NCI-H146 (cell line): ENCODE measurements at places on chromosomes 12 and 14.

DNA sequence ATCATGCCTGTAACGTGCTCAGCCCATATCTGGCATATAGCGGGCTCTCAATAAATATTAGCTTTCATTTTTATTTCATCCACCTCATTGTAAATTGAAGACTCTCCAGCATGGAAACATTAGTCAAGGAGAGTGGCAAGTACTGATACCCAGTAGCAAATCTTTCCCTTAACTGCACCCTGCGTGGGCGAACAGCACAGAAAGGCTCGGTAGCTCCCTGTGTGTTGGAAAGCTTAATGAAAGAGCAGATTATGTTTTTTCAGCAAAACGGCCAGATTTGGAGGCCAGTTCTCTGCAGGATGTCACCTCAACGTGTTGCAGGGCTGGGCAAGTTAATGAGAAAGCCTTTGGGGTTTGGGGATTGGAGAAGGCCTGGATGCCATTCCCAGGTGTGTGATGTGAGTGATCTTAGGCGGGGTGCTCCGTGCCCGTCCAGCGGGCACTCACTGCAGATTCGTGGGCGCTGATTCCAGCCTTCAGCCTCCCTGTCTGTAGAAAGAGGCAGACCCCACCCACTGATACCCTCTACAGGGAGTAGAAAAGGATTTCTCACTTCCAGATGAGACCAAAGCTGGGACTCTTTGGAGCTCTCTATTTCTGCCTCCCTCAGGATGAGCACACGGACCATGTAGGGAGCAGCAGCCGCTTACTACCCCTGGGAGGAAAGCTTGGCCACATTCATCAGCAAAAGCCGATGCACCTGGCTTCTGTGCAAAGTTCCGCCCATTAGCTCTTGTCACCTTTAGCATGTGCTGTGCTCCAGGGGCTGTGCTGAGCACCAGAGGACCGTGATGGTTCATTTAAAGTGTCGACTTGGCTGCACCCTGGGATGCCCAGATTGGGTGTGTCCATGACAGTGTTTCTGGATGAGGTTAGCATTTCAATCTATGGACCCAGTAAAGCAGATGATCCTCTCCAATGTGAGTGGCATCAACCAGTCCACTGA, 29.1 kb downstream of the C14orf132 start:
- no peak for DNase-seq

DNA sequence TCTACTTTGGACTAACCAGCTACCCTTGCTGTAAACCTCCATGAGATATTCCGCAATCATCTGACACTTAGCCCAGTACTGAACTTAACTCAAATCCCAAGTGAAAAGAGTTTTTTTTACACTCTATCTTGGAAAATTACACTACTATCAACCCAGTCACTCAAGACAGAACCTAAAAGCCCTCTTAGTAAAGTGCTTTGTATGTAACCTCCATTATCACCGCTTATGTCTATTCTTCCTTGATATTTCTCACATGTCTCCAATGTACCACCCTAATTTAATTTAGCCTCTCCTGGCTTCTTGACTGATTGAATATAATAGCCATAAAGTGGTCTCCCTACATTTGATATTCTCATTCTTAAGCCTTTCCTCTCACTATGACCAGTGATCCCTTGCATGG, 168.8 kb upstream of the SYT1 start:
- DNase-seq = no peak

- no peak for DNase-seq
These were observed 14.5 kb upstream of the LLPH start for GRCh38 chr12:66144791-66145754.

- DNase-seq = no peak
These were observed 51.1 kb downstream of the TMEM260 start for GRCh38 chr14:56630707-56631106.

- DNase-seq = no peak
These were observed 104.0 kb upstream of the PTPRB start for GRCh38 chr12:70741256-70741655.

- DNase-seq = no peak
These were observed 29.8 kb upstream of the AP4S1 start for GRCh38 chr14:30995689-30996088.
